ENCODE measurements at places on chromosomes 11 and 22.

DNA sequence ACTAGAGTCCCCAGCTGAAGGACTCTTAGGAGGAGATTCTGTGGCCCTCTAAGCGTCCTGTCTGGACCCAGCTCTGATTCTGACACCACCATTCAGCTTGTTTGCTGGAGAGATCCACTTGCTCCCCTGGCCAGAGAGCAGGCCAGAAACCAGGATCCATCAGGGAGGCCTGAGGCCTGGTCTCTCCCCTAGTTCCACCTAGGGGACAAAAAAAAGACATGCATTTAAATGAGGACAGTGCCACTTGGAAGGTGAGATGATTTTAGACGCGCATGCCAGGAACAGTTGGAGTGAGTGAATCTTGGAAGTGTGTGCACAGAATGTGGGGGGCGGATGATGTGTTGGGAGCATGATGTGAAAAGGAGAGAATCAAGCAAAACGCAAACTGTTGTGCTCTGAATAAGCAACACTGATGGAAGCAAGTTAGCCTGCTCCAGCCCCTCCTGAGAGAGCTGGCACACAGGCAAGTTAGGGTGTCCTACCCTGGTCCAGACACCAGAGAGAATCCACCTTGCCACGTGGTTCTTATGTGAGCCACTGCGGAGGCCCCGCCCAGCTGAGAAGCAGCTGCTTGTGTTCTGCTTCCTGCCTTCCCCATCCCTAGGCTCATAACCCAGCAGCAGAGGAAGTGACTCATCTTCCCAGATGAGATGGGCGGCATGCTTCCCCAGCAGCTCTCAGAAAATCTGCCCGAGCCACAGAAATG lies 8.0 kb upstream of the SLCO2B1 start:
- DNase-seq, result peak; percentile 75

GRCh38 chr11:126992804-126993111 lies 7.8 kb downstream of the KIRREL3 start:
- no peak for DNase-seq

DNA sequence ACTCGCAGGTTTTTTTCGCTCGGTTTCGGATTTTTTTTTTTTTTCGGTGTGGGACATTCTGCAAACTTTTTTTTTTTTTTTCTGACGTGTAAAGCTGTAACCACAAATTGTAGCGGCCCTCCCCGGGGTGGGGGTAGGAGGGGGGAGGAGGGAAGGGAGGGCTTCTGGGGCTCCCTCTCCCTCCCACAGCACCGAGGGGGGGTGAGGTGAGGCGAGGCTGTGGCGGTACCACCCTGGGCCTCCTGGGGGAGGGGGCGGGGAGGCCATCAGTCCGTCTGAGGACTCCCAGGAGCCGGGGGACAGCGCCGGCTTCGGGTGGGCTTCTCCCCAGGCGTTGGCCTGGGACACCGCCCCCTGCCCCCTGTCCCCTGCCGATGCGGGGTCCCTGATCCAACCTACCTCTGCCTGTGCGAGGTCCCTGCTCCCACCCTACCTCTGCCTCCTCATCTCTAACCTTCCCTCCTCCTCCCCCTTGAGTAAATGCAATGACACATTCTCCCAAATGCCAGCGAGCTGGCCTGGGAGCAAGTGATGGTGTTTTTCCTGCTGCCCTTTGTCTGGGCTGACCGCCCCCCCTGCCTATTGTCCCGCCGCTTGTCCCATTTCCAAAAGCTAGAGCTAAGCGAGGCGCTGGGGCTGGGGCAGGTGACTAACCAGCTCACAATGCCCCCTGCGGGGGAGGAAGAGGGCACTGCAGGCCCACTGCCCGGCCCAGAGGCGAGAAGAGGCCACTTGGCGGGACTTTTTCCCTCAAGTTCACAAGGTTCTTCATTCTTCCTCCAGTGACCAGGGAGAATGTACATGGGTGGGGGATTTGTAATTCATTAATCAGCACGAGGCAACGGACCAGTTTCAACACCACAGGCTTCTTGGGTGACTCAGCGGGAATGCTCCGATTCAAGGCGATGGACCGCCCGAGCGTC lies 511 bp upstream of the CLCF1 start:
- peak; percentile 75 for DNase-seq

GRCh38 chr22:39518996-39519680 lies 1.2 kb upstream of the ATF4 start:
- peak; percentile 59 for DNase-seq

DNA sequence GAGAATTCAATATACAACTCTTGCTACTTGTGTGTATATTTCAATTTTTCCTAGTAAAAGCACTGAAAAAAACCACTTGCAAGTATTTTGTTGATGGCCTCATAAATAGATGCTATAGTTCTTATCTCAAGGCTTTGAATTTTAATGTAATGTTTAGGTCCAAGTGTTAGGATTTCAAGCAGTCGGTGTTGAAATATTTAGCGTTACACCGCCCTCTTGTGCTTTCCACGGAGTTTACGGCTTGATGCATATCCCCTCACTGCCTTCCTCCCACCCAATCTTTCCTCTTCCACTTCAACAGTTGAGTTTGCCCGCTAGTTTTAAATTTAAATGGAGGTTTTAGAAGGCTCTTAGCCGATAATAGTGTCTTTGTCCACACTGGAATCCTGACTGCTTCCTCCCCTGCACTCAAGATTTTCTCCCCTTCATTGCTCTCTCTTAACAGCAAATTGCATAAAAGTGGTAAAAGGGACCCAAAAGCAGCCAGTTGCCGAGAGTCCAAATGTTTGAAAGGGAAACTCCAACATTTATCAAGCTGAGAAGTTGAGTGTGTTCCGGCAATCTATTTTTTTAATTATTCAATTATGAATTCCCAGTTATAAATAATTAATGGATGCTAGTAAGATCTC lies 25.9 kb upstream of the HTATIP2 start:
- peak; percentile 32 for DNase-seq

- DNase-seq, result no peak
Observed at GRCh38 chr11:118842369-118842768, 41.3 kb upstream of the CXCR5 start.

- no peak for DNase-seq
Observed at GRCh38 chr11:123472236-123472935, 42.3 kb downstream of the GRAMD1B start.

DNA sequence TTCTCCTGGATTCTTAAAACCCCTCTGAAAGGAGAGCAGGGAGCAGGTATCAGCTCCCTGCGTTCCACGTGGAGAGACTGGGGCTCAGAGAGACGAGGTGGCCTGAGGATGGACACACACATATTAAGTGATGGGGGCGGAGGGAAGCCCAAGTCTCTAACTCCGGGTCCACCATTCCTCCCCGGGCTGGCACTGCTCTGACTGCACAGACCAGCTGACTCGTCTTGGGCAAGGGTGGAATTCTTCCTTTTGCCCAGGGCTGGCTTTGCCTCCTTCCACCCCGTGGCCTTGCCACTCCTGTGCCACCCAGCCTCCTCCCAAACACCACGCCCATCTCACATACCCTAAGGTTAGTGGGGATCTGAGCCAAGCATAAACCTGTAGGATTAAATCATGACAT lies 65.0 kb downstream of the BUD13 start:
- DNase-seq, result no peak

GRCh38 chr11:65918211-65919140 lies at the start of gene C11orf68:
C11orf68 (minus strand) TSS chr11:65919062; CDS start chr11:65919031, 31 bp downstream.
- DNase-seq, result no peak

DNA sequence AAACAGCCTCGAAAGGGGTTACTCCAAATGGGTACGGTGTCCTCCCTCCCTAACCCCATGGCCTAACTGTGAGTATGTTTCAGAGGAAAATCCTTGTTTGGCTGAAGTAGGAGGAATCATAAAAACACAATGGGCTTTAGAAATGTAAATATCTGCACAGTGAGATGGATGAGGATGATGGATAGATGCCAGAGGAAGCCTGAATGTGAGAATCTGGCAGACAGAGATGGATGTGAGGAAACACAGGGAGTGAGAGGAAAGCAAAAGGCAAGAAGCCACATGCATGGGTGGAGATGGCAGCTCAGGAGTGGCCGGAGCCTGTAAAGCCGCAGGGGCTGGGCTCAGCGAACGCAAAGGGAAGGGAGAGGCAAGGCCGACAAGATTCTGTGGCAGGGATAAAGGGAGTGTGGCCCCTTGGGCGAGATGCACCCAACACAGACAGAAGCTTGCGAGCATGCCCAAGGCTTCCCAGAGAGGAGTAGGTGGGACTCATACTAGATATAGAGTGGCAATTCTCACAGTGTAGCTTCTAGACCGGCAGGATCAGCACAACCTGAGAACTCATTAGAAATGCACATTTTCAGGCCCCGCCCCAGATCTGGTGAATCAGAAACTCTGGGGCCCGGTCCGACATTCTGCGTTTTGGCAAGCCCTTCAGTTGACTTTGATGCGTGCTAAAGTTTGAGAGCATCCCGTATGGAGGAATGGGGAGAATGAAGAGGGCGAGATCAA lies 237.3 kb upstream of the CADM1 start:
- DNase-seq, result no peak

DNA sequence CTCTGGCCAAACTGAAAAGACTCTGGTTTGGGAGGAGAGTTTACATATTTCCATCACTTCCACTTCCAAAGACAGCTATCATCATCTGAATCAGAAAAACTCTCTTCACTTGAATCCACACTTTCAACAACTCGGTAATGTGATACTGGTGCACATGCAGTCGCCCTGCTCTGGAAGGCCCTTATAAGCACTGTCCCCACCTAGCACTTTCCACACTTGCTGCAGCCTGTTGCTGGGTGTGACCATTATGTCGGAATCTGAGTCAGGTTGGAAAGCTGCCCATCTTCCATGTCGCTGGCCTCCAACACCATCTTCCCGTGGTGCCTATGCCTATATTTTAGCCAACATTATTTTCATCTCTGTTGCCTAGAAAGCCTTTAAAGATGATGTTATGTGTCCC lies 1.1 kb upstream of the OR10A5 start:
- DNase-seq, result no peak

DNA sequence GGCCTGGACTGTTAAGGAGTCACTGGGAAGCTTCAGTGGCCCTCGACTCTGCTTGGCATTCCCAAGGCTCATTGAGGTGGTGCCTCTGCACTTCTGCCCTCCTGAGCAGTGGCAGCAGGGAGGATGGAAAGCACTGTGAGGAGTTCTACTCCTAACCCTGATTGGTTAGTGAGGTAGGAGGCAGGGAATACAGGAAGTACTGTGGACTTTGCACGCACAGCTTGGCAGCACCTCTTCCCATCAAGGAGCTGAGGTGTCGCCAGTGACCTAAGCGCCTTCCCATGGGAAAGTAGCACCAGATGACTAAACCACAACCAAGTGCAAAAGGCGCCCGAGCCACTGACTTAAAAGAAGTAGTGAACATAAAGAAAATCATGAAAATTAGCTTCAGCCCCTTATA lies 152.5 kb upstream of the CADM1 start:
- DNase-seq, result no peak

- DNase-seq, result no peak
Observed at GRCh38 chr11:57459164-57460021, 935 bp upstream of the RTN4RL2 start.

DNA sequence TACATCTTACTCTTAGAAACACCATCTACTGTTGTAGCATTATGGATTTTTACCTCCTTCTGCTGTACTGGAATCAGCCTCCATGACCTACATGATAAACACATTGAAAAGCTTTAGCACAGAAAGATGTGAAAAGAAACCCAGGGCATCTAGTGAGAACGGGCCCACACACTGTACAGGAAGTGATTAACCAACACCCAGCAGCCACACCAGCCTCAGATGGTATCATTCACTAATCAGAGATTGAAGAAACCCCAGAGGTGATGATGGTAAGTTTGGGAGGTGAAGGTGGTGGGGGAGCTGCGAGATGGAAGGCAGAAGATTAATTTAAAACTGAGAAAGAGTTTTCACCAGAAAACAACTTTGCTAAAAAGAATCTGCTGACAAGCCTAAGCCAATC lies 46.1 kb downstream of the RASSF10 start:
- no peak for DNase-seq

DNA sequence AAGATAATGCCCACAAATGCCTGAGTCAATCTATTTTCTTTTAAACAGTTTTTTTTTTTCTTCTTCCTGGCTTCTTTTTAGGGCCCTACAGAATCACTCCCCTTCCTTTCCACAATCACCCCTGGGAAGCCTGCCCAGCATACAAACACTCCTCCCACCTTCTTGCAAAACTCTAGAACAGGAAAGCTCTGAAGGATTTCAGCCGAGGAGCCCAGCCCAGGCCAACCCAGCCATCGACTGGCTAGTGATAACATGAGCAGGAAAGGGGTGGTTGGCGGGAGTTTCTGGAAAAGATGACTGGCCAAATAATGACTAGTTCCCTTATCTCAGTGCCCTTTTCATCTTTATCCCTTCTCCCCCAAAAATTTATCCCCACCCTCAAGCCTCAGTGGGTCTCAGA lies 68.2 kb downstream of the USP35 start:
- DNase-seq, result no peak

DNA sequence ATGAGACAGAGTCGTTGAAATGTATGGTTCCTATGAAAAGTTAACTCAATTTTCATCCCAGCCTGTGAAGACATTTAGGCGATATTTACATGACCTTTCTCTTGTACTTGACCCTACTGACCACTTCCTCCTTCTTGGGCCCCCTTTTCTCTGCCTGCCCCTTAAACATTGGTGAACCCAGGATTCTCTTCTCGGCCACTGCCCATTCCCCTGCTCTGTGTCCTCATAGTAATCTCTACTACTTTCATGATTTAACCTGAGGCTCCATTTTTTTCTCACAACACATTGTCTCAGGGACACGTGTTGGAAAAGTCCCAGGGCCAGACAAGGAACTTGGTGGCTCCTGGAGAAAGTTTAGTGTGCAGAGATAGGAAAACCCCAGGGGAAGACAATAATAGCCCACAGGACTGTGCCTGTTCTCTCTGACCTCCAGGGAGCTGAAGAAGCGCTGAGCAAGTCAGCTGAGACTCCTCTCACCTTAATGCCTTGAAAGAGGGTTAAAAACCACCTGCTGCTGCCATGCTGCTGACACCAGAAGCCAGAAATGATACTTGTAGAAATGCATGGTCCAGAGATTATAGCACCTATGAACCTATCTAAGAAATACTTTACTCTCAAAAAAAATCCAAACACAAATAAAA lies 42.5 kb upstream of the SPATA19 start:
- DNase-seq, result no peak

- no peak for DNase-seq
Observed at GRCh38 chr11:62497132-62497801, 49.3 kb downstream of the AHNAK start.

DNA sequence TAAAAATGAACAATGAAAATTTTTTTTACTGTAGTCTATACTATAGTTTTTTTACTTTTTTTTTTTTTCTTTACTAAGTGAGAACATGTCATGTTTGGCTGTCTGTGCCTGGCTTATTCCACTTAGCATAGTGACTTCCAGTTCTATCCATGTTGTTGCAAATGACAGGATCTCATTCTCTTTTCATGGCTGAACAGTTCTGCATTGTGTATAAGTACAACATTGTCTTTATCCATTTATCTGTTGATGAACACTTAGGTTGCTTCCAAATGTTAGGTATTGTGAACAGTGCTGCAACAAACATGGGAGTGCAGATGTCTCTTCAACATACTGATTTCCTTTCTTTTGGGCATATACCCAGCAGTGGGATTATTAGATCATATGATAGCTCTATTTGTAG lies 88.1 kb upstream of the CCDC90B start:
- no peak for DNase-seq

Data from left hindlimb (tissue), 1 donor.